ENCODE measurements at places on chromosomes 6 and 20. TPM values are rescaled to one million over a fixed set of nuclear protein-coding genes. Genes with fewer than 3 reads are reported as not detected.

DNA sequence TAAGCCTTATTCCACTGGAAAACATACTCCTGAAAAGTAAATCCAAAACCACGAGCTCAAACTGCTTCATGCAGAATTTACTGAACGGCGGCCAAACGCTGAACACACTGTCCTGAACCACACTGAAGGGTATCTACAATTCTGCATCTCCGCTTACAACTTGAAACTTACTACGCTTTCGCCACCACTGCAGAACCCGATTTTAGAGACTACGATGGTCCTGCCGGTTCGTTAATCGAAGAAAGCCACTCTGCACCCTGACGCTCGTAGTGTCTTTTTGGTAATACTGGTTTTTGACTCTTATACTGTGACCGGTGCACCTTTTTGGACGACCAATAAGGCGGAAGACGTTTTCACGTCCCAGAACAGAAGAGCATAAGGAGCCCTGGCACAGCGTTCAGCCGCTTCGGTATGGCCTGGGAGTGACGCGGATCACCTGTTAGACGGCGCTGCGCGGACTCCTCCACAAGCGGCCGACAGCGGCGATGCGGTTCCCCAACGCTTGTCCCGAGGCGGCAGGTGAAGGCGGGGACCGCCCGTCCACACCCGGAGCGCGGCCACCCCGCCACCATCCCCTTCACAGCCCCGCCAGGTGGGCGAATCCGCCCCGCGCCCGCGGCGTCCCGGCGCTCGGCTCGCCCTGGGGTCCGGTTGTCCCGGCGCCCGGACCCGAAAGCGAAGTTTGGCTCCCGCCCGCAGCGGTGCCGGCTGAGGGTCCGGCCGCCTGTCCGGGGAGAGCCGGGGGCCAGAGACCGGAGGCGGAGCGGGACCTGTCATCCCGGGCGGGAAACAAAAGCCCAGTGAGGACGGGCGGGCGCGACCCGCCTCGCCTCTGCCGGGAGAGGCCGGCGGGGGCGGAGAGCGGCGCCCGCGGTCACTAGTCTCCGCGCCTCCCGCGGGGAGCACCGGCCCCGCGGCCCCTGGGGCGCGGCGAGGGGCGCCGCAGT lies 784 bp downstream of the FKBP5 start:
- peak; percentile 66 for ATAC-seq

- no peak for ATAC-seq
Measured at GRCh38 chr6:37669306-37669705, 28.4 kb downstream of the MDGA1 start.

DNA sequence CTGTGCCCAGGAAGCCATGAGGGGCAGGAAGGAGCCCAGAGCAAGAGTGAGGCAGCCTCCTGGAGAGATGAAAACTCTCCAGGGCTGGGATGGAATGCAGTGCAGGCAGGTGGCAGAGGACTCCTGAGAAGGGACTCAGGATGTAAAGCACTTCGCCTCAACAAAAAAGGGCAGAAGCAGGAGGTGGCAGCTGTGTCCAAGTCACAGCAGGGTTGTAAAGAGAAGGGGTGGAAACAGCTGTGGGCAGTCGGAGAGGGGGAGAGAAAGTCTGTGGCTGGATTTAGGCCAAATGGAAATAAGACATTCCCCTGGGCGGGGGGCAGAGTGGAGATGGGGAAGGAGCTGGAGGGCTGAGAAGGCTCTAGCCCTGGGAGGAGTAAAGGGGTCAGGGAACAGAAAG lies 34.9 kb downstream of the CYP21A2 start:
- no peak for ATAC-seq

- ATAC-seq = no peak
Measured at GRCh38 chr20:4411744-4412143, 310.0 kb upstream of the PRND start.

GRCh38 chr6:18263418-18264218 lies 712 bp downstream of the DEK start:
- ATAC-seq = no peak

- peak; percentile 93 for ATAC-seq
Measured at GRCh38 chr6:32127717-32128592, at the start of gene ATF6B. ATF6B (minus strand) TSS chr6:32128246; CDS start chr6:32128207, 39 bp downstream.

- ATAC-seq = no peak
Measured at GRCh38 chr6:123788319-123788718, 15.3 kb upstream of the NKAIN2 start.

Gene PCED1A
- total RNA-seq = 38.5 TPM

DNA sequence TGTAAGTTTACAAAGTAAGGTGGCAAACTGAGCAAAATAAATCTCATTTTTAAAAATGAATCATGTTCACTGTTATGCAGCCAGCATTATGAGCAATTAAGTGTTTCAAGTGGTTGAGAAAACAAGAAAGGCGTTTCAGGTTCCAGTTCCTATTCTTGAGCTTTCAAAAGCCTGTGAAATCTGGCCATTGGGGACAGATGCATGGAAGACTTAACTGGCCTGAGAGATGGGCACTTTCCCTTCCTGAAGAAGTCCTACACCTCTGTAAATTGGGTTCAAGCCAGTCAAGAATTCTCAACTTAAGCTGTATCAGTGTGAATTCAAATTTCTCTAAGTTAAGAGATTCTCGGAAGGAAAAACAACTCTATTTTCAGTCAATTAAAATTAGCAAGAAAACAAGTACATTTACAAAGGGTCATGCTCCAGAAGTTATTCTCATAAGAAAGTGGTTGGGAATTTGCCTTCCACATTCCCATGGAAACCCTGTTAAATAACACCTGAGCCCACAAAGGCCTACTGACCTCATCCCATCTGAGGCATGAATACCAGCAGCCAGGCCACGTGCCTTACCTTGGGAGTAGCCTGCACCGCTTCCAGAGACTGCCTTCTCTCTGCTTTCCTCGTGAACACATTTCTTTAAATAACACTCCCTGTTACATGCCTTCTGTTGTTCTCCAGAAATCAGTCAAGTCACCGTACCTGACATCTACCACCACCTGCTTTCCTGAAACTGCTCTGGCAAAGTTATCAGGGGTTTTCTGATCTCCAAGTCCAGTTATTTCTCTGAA lies 19.4 kb downstream of the MAP3K5 start:
- ATAC-seq = peak; percentile 81

DNA sequence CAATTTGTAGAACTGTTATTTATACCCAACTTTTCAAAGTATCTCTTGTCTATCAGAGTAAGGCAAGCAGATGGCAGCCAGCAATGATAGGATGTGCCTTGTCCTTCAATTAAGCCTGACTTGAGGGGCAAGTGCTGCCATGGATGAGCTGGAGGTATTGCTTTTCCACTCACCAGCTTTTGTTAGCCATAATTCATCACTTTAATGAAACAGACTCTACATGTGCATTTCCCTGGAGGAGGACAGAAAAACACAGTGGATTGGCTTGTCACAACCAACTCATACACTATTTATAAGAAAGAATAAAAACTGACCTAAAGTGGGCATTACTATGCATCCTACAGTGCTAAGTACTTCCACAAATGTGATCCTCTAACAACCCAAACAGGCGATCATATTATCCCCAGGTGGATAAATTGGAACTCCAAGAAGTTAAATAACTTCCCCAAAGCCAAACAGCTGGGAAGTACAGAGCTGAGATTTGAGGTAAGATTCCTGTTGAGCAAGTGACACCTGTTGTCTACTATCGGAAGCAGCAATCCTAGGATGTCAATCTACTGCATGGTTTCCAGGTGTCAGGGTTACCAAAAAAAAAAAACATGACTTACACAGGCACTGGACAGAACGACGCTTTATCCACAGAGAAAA lies 73.9 kb upstream of the NRSN1 start:
- no peak for ATAC-seq

- no peak for ATAC-seq
Measured at GRCh38 chr20:59300333-59301081, at the start of gene EDN3. EDN3 (plus strand) TSS chr20:59300611; CDS start chr20:59300813, 202 bp downstream.

GRCh38 chr20:32592022-32592421 lies 6.9 kb upstream of the NOL4L start:
- ATAC-seq = no peak

Gene DUSP15
- not detected for total RNA-seq

DNA sequence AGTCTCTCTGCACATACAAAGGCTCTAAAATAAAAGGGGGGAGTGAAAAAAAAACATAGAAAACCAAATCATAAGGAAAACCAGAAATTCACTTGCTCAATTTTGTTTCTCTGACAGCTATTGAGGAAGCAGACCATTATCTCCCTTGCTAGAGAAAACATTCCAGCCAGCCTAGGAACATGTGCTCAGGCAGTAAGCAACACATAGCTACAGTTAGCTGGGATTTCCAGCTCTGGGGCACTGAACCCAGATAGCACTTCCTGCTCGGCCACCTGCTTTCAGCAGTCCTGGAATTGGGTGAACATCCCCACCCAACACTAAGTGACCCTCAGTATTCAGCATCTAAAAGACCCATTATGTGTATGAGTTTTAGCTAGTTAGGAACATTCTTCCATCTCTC lies 61.3 kb downstream of the TNFRSF21 start:
- ATAC-seq = no peak

DNA sequence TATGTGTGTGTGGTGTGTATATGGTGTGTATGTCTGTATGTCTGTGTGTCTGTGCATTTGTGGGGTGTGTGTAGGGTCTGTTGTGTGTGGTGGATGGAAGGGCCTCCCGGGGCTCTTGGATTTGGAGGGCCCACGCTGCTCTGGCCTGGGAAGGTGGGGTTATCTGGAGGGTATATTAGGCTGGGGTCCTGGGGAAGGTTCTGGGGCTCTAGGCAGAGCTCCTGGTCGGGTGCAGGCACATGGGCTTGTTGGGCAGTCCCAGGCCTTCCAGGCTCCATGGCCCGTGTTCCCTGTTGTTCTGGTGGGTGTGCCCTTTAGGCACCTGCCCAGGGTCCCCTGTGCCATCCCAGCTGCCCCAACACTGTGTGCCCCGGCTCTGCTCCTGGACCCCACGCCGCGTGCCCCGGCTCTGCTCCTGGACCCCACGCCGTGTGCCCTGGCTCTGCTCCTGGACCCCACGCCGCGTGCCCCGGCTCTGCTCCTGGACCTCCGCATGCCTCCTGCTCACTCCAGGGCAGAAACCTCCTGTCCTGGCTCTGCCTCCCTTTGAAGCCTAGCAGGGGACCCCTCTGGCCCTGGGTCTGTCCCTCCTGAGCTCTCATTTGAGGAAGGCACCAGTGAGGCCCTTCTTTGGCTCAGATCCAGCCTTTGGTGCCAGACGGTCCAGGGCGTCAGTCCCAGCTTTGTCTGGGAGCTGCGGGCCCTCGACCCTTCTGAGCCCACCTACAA lies 10.2 kb upstream of the MYT1 start:
- ATAC-seq = no peak

DNA sequence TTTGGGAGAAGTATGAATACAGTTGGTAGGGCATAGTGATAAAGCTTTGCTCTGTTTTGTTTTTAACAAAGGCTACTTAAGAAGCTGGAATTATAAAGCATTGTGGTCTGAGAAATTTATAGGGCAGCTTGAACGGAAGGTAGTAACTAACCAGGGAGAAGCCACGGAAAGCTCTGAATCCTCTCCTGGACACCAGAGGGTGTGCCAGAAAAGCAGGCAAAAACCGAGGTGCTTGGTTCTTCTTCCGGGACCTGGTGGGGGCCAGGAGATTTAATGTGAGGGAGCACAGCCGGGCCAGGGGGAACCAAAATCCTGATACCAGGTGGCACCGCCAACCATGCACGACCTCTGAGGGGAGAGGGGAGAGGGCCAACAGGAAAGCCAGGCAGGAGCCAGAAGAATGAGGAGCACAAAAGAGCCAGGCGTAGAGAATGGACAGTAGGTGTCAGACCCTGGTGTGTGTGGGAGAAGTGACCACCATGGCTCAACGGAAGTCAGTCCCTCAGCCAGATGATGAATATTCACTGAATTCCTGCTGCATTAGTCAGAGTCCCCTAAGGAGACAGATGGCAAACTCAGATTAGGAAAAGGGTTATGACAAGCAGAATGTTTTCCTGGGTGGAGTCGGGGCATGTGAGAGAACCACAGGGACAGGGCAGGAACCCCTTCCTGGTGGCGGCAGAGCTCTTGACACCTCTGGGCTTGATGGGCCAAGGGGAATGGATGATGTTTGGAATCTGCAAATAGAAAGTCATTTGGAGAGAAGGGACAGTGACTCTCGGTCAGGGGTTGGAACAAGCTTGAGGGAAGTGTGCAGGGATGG lies 262.3 kb downstream of the ZNF217 start:
- no peak for ATAC-seq

DNA sequence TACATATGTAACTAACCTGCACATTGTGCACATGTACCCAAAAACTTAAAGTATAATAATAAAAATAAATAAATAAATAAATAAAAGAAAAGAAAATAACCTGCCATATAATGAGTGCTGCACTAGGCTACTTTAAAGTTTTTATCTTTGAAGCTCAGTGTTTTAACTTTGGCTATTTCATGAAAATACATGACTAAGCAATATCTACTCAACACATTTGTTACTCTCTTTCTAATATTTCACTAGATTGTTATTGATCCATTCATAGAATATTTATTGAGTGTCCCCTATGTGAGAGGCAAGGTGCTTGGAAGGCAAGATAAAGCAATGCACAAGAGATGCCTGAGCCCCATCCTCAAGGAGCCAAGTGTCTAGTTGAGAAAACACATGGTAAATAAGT lies 221.7 kb downstream of the SLC35F1 start:
- no peak for ATAC-seq

DNA sequence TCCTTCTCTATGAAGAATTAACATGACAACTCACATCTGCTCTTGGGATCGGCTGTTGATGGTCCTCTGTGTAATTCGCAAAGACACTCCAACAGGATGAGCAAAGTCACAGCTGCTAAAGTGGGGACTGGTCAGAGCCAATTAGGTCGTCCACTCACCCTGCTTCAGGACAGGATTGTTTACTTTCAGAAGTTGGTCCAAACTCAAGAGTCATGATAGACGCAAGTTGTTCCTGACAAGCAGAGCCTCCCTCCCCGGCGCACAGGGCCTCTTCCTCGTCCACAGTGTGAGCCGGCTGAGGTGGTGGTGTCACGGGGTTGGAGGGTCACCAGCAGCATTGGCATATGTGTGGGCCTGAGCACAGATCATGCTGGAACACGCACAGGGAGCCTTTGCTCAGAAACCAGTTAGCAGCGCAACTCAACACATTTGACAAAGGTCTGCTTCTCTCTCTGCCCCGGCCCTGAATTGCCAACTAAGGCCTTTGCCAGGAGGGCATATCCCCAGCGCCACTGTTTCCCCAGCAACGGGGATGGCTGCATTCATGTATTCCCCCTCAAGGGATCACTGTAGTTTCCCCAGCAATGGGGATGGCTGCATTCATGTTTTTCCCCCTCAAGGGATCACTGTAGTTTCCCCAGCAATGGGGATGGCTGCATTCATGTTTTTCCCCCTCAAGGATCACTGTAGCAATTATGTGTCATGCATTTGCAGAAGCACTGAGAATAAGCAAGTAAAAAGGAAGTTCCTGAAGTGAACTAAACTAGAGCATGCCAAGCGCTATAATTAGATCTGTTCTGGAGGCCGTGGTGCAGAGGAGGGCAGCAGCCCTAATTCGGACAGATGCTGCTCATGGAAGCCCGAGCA lies 111.7 kb downstream of the THBS2 start:
- no peak for ATAC-seq

- no peak for ATAC-seq
Measured at GRCh38 chr6:34149831-34150400, 4.0 kb upstream of the GRM4 start.

Gene SLC44A4
- not detected for total RNA-seq

Gene GPR63
- total RNA-seq = 3.0 TPM
